ENCODE measurements at places on chromosomes 2 and 18.

DNA sequence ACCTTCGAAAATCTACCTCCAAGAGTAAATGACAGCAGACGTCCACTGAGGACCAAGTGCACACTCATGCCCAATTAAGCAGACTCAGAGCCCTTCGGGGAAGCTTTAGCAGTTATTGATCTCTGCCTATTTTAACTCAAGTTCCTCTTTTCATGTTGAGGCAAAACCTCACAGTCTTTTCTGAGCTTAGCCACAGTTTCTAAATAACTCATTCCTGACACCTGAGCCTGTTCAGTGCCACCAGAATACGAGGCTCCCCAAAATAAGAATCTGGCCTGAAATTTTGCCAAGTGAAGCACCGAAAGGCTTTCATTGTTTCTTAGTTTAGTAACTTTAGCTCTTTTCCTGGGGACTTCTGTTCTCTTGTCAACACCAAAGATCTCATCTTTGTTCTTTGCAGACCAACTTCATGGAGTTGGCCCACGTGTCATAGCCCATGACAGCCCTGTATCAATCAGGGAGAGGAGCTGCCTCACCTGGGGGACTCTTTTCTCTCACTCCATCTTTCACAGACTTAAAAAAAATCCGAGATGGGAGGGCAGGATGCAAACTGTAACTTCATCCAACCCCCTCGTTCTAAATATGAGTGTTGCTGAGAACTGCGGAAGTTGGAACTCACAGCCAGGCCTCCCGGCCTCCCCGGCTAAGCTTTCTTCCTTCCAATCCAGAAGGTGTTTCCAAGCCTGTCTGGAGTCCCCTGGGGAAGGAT lies 22.2 kb downstream of the INPP5D start:
- DNase-seq, result no peak

DNA sequence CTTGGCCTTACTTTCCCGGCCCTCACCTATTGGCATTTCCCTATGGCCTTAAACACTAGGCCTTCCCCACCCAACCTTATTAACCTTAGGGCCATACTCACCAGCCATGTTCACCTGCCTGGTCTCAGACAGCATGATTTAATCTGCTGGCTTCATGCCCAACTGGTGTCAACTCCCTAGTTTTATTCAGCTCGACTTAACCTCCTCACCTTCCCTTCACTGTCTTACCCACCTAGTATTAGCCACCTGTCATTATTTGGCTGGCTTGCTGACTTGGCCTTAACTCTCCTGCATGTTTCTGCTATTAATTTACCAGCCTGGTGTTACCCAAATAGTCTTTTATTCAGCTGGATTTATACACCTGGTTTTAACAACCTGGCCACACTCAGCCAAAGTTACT lies 136.0 kb upstream of the ZSWIM2 start:
- DNase-seq, result no peak

DNA sequence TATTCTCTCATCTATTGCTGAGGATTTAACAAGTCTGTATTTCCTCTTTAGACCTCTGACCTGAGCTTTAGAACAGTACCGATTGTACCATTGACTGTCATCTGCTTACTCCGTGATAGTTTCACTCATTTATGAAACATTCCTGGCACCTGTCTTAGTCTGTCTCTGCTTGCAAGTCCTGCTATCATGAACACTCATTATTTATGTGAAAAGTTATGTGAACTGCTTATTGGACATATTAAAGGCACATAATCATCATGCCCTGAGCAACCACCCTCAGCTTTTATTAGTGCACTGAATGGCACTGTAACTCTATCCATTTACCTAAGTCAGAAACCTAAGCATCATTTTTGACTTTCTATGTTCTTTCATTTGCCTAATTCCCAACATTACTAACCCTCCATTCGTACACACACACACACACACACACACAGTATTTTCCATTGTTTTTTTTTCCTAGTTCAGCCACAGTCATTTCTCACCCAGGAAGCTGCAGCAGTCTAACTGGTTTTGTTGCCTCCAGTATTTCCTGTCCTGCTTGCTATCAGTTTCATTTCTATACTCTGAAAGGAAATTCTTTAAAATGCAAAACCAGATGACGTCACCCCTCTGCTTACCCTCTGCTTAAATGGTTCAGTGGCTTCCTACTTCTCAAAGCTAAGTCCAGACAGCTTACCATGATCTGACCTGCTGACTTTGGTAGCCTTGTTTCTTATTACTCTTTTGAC lies 146.1 kb downstream of the HAUS1 start:
- peak; percentile 72 for DNase-seq

DNA sequence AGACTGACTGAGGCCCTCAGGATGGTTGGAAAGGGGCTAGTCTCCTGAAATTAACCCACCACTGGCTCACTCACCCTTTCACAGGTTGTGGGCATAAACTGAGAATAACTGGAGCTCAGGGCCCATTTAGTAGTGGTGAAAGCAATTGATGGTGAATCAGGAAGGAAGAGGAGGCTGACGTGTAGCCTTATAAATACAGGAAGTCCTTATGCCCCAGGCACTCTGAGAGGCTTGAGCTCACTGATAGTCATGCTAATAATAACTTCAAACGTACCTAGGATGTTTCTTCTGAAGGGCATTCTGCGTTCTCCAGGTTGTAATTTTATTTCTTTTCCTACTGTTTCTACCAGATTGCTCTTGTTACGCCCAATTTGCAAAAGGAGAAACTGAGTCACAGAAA lies 328.4 kb downstream of the CLIP4 start:
- DNase-seq, result no peak

GRCh38 chr2:160381425-160381951 lies 112.1 kb downstream of the RBMS1 start:
- DNase-seq, result no peak

GRCh38 chr2:130920415-130921163 lies 83.9 kb downstream of the ARHGEF4 start:
- DNase-seq, result peak; percentile 29

GRCh38 chr2:154589514-154589913 lies 109.0 kb upstream of the KCNJ3 start:
- DNase-seq, result no peak

- no peak for DNase-seq
Measured at GRCh38 chr18:47986620-47987387, 56.3 kb upstream of the SMAD2 start.

- peak; percentile 31 for DNase-seq
Measured at GRCh38 chr2:8475349-8476031, 206.4 kb upstream of the ID2 start.

DNA sequence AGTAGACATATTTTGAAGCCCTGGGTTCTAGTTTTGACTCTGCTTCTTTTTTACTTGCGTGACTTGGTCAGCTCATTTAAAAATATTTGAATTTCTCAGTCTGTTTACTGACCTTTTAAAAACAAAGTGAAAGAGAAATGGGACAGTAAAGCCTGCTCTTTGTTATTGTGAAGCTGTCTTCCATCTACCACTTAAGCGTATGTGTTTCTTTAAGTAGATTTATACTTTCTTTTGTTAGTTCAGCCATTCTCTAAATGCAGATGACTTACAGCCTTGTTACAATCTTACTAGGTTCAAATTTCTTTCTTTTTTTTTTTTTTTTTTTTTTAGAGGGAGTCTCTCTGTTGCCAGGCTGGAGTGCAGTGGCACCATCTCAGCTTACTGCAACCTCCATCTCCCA lies 79.5 kb downstream of the UBR3 start:
- no peak for DNase-seq

- DNase-seq, result no peak
Measured at GRCh38 chr2:31337860-31338259, 76.7 kb downstream of the XDH start.

DNA sequence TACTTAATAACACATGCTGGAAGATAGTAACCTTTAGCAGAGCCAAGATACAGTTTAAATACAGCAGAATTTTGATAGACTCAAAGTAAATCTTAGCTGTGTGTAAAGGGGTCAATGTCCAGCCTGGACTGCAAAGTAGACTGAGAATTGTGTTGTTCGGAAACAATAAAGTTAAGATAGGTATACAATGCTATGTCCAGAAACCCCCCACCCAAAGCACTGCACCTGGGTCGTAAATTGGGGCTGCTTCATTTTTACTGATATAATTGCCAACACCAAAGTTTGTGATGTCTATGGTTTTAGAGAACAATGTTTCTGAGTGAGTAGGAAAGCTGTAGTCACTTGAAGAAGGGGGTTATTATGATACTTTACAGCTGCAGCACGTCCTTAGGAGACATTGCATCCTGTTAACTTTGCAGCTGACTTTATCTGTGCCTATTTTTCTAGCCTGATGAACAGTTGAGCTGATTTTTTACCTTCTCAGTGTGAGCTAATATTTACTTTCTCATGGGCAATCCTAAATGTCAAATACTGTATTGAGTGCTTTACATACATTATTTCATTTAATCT lies 4.3 kb upstream of the NCOA1 start:
- no peak for DNase-seq

- no peak for DNase-seq
Measured at GRCh38 chr2:223041527-223042109, 10.4 kb upstream of the KCNE4 start.

DNA sequence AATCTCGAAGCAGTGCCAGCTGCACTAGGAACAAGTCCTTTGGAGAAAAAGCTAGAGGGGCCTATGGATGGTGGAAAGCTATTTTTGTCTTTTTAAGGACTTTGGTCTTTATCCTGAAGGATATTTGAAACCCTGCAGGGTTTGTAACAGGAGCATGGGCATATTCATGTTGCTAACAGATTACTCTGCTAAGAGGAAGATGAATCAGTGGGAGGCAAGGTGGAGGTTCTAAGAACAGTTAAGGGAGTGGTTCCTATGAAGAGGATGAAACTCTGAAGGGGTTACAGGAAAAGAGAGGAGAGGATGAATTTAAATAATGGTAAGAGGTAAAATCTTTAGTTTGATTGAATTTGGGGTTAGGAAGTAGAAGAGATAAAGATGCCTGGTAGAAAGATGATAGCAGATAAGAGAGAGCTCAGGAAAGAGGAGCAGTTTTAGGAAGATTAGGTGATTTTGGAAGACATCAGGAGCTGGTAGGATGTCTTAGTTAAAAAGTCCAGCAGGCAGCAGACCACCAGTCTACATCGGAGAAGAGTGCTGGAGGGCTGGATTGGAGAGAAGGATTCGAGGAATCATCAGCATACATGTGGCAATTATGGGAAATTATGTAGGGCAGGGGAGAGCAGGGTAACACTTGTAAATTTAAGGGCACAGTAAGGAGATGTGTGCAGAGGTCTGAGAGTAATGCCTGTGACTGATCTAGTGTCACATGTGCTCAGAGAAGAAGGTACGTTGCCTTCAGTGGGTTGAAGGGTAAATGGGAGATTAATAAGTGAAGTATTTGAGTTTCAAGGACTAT lies 39.3 kb upstream of the C1GALT1C1L start:
- no peak for DNase-seq

GRCh38 chr2:200159357-200159707 lies 147.2 kb upstream of the SPATS2L start:
- no peak for DNase-seq

DNA sequence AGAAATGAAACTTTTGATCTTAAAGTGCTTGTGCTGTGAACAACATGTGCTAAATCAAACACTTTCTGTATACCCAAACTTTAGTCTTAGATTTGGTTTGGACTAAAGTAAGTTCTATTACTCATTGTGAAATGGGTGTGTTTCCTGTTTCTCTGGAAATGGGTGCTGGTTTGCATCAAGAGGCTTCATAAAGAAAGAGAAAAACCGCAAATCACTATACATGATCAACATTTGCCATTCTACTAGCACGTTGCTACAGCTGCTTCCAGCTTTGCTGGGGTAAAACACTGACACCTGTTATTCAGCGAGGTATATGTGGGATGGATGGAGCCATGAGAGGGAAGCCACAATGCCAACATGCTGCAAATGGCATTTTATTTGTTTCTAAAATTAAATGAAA lies 547.0 kb upstream of the ACVR2A start:
- DNase-seq, result no peak

DNA sequence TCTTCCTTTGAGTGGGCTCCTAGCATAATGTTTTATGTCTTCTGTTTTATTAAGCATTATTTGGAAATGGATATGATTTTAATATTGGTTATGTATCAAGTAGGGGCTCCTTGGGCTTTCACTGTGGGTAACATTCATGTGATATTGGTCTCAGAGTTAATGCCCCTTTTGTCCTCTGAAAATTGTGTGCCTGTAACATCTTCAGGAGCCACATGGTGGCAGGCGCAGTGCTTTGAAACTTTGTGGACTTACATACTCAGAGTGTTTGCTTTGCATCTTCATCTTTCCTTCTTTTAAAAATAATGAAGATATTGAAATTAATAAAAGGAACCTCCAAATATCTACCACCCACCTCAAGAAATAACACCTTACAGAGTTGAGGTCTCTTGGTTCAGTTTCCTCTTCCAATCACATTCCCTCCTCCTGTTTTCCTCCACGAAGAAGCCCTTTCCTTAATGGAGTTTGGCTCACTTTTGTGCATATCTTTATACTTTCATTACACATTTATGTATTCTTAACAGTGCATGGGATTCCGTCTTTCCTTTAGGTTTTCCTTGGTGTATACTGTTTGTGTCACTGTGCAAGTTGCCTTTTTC lies 73.5 kb downstream of the LIMS1 start:
- DNase-seq, result peak; percentile 50

GRCh38 chr2:241216211-241216761 lies 27.8 kb downstream of the ANO7 start:
- DNase-seq, result no peak

DNA sequence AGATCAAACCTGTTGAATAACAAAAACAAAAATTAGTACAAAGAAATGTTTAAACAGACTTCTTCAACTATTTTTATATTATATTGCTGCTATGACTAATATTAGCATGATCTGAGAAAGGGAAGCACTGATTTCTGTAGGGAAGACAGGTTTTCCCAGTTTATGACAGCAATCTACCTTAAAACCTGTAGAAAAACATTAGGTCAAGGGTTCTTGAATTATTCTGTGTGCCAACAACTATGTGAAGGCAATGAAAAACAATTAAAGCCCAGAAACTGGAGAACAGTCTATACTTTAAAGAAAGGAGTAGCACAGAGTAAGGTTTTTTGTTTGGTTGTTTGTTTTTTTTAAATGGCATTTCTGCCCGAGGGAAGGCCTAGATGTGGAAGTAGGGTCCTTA lies 23.3 kb downstream of the PUM2 start:
- no peak for DNase-seq

DNA sequence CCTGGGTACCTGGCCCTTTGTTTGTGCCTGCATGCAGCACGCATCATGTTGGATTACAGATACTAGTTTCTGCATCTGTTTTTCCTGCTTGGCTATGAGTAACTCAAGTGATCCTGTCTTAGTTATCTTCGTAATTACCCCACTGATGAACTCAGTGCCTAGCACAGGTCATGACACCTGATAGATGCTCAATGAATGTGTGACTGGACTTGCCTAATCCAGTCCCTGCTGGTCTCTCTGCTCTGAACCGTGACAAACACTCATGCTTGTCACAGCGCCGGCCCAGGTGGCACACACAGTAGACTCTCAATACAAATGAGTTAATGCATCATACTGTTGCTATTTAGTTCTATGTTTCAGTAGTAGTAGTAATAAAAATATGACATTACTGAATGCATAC lies 31.2 kb upstream of the NTSR2 start:
- no peak for DNase-seq

All from memory B cell (primary cell).